ENCODE measurements at places on chromosomes 7 and 10. TPM values are rescaled to one million over a fixed set of nuclear protein-coding genes. Genes with fewer than 3 reads are reported as not detected.
A peak's percentile ranks its signal among the peaks of the same experiment; 100 is the strongest.

GRCh38 chr7:7223250-7223649 is 40.9 kb downstream of the C1GALT1 start:
- no peaks in the 10 kb centered on the region for H3K27me3 ChIP-seq
- DNase-seq = no peak
- H3K27ac ChIP-seq = no peak overlapping the region

DNA sequence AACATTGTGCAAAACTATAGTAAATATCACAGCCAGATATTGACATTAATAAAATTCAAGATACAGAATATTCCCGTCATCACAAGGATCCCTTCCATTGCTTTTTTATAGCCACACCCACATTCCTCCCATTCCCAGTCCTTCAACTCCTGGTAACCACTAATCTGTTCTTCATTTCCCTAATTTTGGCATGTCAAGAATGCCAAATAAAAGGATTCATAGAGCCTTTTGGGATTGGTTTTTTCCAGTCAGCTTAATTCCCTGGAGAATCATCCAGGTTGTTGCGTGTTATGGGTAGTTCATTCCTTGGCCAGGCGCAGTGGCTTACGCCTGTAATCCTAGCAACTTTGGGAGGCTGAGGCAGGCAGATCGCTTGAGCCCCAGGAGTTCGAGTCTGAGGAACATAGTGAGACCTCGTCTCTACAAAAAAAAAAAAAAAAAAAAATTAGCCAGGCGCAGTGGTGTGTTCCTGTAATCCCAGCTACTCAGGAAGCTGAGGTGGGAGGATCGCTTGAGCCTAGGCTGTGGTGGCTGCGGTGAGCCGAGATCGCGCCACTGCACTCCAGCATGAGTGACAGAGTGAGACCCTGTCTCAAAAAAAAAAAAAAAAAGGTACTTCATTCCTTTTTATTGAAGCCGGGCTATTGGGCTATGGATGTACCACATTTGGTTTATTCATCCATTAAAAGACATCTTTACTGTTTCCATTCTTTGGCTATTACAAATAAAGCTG is 2.7 kb downstream of the OGDH start:
- no peak overlapping the region for H3K4me3 ChIP-seq
- H3K4me1 ChIP-seq = peaks cover 9% of the 10 kb centered on the region
- no peak overlapping the region for H3K27ac ChIP-seq

DNA sequence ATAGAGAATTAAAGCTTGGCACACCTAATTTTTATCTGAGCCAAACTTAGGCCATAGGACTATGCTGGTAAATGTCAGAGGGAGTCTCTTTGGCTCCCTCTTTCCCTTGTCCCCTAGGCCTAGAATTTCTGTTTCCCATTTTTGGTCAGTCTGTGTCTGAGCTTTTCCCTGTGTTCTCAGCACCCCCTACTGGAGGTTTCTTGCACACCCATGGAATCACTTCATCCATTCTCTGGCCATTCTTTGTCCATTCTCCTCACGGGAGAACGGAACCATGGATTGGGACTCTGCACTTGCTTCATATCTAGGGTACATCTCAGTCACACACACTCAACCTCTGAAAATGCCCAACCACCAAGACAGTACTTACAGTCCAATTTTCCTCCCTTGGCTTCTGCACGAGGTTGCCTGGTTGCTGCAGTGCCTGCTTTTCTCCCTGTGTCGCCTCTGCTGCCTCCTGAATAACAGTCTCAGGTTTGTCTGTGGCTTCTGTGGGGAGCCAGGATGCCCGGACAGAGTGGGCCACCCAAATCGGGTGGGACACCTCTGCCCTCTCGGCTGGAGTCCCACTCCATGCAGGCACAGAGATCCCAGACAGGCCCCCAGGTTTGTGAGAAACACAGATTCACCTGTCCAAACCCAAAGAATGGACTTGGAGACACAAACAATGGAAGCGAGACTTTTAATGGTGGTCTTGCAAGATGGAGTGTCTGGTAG is 35.1 kb upstream of the DNAH11 start:
- H3K36me3 ChIP-seq = no peaks in the 10 kb centered on the region
- no peak overlapping the region for H3K27ac ChIP-seq
- DNase-seq = no peak
- H3K4me3 ChIP-seq = no peak overlapping the region
- no peaks in the 10 kb centered on the region for H3K4me1 ChIP-seq

GRCh38 chr10:51109801-51110533 is 35.7 kb downstream of the PRKG1 start:
- no peaks in the 10 kb centered on the region for H3K36me3 ChIP-seq
- H3K27ac ChIP-seq = no peak overlapping the region
- H3K27me3 ChIP-seq = no peaks in the 10 kb centered on the region
- no peak for DNase-seq
- no peaks in the 10 kb centered on the region for H3K4me1 ChIP-seq

DNA sequence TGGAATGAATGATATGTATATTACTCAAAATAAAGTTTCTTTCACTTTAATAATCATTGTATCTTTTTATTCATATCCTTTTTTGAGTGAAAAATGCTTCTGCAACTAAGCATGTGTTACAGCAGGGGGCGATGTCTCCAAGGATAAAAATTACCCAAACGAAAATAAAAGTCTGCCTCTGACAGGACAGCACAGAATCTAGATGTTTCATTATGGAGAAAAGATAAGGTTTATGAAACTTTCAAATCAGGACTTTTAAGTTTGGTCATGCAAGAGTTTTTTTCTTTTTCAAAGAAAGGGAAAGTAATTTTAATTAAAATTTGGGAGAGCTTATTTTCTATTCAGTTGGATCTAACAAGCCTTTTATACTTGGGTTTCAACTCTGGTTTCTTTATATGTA is 48.4 kb downstream of the TES start:
- H3K4me3 ChIP-seq = no peak overlapping the region
- no peak overlapping the region for H3K27ac ChIP-seq
- H3K36me3 ChIP-seq = no peaks in the 10 kb centered on the region

- no peak overlapping the region for H3K27ac ChIP-seq
- no peak for DNase-seq
- H3K4me1 ChIP-seq = no peaks in the 10 kb centered on the region
- H3K27me3 ChIP-seq = no peaks in the 10 kb centered on the region
Measured at GRCh38 chr7:150665089-150665748, 20.3 kb upstream of the GIMAP2 start.

- DNase-seq = no peak
- no peaks in the 10 kb centered on the region for H3K36me3 ChIP-seq
- H3K27ac ChIP-seq = no peak overlapping the region
- H3K4me3 ChIP-seq = no peak overlapping the region
Measured at GRCh38 chr7:132187869-132188789, 388.1 kb downstream of the PLXNA4 start.

- no peak overlapping the region for H3K27ac ChIP-seq
- no peaks in the 10 kb centered on the region for H3K36me3 ChIP-seq
- H3K27me3 ChIP-seq = no peaks in the 10 kb centered on the region
- no peaks in the 10 kb centered on the region for H3K4me1 ChIP-seq
- DNase-seq = no peak
- no peak overlapping the region for H3K4me3 ChIP-seq
Measured at GRCh38 chr7:81014266-81014665, 95.4 kb upstream of the SEMA3C start.

DNA sequence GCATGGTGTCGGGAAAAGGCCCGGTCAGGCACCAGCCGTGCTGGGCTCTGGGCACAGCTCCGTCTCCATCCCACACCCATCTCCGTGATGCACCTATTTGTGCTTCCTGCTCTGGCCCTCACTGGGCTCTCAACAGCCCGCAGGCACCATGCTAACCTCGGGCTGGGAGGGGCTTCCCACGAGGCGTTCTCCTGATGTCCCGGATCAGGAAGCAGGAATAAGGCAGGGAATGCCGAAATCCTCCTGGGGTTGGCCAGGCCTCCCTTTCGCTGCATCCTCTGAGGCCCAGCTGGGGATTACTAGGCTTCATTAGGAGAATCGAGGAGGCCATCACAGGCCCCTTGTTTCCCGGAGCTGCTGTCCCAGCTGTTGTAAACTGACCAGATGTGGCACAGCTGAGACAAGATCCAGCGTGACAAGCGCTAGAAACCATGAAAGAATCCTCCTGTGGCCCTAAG is 72.0 kb downstream of the FAM53B start:
- no peaks in the 10 kb centered on the region for H3K27me3 ChIP-seq
- no peak for DNase-seq
- no peaks in the 10 kb centered on the region for H3K36me3 ChIP-seq
- H3K4me3 ChIP-seq = no peak overlapping the region
- H3K27ac ChIP-seq = peak overlapping the region; percentile 31

DNA sequence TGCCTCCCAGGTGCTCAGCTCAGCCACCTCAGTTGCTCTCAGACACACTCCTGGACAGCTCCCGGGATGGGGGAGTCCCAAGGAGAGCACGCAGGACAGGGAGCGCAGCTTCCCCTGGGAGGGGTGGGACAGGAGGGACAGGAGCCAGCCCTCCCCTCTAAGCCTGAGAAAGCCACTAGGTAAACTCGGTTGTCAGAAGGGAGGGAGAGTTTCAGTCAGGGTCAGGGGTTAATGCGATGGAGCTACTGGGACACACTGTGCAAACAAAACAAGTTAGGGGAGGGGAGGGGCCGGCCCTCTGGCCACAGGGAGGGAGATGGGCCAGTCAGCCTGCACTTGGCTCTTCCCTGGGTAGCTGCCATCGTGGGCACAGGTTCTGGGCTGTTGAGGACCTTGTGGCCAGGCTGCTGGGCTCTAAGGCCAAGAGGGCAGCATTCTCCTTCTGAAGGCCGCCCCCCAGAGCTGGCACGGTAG is 31.1 kb downstream of the KAZALD1 start:
- H3K27me3 ChIP-seq = no peaks in the 10 kb centered on the region
- no peak overlapping the region for H3K27ac ChIP-seq
- DNase-seq = no peak
- H3K4me1 ChIP-seq = no peaks in the 10 kb centered on the region
- H3K4me3 ChIP-seq = no peak overlapping the region
- H3K36me3 ChIP-seq = no peaks in the 10 kb centered on the region

- no peak overlapping the region for H3K27ac ChIP-seq
- H3K36me3 ChIP-seq = no peaks in the 10 kb centered on the region
- no peaks in the 10 kb centered on the region for H3K4me1 ChIP-seq
- DNase-seq = no peak
- no peaks in the 10 kb centered on the region for H3K27me3 ChIP-seq
- no peak overlapping the region for H3K4me3 ChIP-seq
Measured at GRCh38 chr10:120253131-120253530, 203.9 kb upstream of the PLPP4 start.

DNA sequence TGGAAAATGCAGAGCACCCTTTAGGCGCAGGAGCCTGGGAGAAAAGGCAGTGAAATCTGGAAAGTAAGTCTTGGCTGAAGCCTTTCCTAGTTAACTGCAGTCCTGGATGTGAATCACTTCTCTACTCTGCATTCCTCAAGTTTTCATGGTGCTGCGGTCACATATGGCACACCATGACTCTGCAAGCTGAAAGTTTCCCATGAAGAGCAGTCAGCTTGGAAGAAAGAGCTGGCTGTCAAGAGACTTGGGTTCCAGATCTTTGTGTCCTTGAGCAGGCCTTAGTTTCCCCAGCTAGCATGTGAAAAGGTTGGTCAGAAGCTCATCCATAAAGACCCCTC is 548.3 kb downstream of the SORCS3 start:
- H3K27me3 ChIP-seq = no peaks in the 10 kb centered on the region
- H3K36me3 ChIP-seq = no peaks in the 10 kb centered on the region
- no peaks in the 10 kb centered on the region for H3K4me1 ChIP-seq

DNA sequence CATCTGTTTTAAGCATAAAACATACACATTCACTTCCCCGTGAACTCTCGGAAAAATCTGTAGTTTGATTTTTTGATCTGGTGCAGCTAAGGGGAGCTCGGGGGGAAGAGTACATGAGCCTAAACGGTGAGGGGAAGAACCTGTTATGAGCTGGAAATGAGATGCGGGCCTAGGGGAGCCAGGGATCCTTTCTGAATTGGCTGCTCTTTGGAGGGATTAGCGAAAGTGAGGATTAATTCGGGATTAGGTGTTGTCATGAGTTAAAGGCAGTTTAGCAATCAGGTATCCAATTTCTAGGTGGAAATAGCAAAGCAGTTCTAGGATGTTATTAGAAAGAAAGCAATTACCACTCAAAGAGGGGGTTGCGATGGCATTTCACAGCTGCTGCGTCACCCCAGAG is 51.1 kb upstream of the ADARB2 start:
- H3K27ac ChIP-seq = no peak overlapping the region
- no peak for DNase-seq
- H3K27me3 ChIP-seq = no peaks in the 10 kb centered on the region
- H3K4me3 ChIP-seq = no peak overlapping the region
- H3K36me3 ChIP-seq = no peaks in the 10 kb centered on the region
- no peaks in the 10 kb centered on the region for H3K4me1 ChIP-seq

DNA sequence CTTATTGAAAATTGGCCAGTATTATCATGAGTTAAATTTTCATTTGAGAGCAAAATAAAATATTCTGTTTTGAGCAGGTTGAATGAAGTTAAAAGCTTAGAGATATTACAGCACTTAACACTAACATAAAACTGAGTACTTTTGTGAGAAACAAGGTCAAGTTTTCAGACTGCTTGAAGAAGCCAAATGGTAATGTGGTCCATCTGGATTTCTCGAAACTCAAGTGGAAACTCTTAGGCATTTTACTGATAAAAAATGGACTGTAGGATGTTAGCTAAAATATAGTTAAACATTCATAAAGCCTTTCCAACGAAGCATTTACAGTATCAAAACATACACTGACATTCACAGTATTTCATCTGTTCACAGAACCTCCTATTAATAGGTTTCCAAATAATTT is 528.1 kb upstream of the SEMA3D start:
- no peak overlapping the region for H3K4me3 ChIP-seq
- H3K27me3 ChIP-seq = no peaks in the 10 kb centered on the region
- no peak overlapping the region for H3K27ac ChIP-seq
- no peak for DNase-seq
- no peaks in the 10 kb centered on the region for H3K36me3 ChIP-seq

GRCh38 chr10:108454793-108455192 is 1290.3 kb upstream of the SORCS1 start:
- no peaks in the 10 kb centered on the region for H3K4me1 ChIP-seq
- no peaks in the 10 kb centered on the region for H3K27me3 ChIP-seq
- H3K4me3 ChIP-seq = no peak overlapping the region
- H3K27ac ChIP-seq = no peak overlapping the region

DNA sequence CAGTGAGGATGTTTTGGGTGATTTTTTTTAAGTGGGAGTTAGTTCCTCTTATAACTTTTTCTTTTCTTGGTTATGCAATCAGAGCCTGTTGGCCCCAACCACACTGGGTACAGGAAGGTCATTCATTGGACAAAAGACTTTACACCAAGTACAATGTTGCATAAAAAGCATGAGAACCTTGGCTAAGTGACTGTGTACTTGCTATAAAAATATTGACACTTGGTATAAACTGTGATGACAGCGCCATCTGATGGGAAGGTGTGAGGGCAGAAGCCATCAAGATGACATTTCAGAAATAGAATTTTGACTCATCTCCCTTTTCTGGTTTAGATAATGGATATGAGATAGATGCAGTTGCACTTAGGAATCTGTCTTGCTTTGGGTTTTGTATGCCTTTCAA is 126.4 kb upstream of the CCDC6 start:
- no peaks in the 10 kb centered on the region for H3K27me3 ChIP-seq
- DNase-seq = no peak
- H3K27ac ChIP-seq = no peak overlapping the region

Gene ZNF282
- 21.0 TPM for total RNA-seq

Gene MLXIPL
- total RNA-seq = not detected

Gene CALCR
- 0.15 TPM for total RNA-seq

Gene PRF1
- 8.7 TPM for total RNA-seq

Gene SORBS1
- total RNA-seq = 146 TPM

All from uterus (tissue), 4 donors.